Right lobe of liver (tissue), 6 donors: ENCODE measurements at places on chromosomes 11 and 22. TPM values are rescaled to one million over a fixed set of nuclear protein-coding genes. Genes with fewer than 3 reads are reported as not detected.
A peak's percentile ranks its signal among the peaks of the same experiment; 100 is the strongest.

The JHY gene
- total RNA-seq: not detected

The ART1 gene
- not detected for total RNA-seq

The RAB38 gene
- total RNA-seq: 0.87 TPM

DNA sequence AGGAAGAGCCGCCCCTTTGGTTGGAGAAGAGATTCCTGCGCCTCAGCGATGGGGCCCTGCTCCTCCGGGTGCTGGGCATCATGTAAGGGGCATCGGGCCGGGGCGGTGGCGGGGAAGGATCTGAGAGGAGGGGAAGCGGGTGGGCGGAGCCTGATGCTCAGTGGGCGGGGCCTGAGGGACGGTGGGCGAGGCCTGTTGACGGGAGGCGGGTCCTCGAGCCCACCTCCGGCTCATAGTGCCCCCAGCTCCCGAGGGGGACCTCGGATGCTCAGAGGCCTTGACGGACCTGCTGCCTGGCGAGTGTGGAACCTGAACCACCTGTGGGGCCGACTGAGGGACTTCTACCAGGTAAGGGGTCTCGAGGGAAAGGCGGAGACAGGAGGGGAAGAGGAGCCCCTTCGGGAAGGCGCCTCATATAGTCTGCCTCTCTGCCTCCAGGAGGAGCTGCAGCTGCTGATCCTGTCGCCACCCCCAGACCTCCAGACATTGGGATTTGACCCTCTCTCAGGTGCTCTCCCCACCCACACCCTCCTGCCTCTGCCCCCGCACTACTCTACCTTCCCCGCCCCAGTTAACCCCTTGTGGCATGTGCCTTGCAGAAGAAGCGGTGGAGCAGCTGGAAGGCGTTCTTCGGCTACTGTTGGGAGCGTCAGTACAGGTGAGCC, 799 bp downstream of the CCDC88B start:
- peak; percentile 70 for DNase-seq

DNA sequence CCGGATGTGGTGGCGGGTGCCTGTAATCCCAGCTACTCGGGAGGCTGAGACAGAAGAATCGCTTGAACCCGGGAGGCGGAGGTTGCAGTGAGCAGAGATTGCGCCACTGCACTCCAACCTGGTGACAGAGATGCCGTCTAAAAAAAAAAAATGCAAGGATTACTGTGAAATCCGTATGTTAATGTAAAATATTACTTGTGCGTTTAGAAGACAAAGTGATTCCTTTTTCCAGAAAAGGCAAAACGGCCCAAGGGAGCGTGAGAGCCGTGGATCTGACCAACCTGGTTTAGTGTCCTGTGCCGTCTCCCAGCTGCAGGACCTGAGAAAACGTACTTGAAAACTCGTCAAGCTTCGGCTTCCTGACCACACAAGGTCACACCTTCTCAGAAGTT, 905 bp downstream of the HDHD5 start:
- no peak for DNase-seq

DNA sequence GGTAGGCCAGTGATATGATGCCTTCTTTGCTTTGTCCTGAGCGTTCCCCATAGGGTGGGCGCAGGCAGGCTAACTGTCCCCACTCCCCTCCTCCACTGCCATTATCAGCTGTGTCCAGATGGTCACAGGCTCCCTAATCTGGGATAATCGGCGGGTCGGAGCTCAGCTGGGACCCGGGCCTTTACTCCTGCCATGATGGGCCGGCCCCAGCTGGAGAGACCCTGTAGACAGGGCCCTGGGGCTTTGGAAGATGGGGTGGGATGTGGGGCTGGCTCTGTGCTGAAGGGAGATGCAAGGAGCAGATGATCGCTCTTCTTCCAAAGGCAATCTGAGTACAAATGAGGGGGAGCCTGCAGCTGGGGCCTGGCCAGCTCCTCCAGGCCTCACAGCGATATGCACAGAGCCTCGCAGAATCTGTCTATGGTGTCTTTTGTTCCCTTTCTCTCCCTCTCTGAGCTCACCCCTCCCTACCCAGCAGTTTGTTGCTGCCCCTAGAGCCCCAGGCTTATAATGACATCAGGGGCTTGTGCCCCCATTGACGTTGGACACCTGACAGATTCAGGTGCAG, 11.9 kb downstream of the KLHL35 start:
- DNase-seq: no peak

DNA sequence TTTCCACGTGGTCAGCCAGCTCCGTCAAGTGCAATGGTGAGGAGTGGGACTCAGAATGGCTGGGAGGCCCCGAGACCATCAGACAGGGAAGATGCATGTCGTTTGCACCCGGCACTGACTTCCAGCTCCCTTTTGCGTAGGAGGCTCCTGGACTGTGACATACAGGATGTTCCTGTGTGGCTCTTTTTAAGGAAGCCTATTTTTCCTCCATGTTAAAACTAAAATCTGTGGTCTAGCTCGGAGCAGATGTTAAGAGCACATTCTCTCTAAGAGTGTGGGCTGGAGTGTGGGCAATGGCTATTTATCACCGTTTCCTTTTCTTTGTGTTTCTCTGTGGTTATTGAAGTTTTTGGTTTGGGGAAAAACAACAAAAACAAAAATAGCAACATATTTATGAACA, 40.9 kb upstream of the AMPD3 start:
- DNase-seq: no peak

- peak; percentile 5 for DNase-seq
Measured at GRCh38 chr11:70506658-70506970, 108.3 kb downstream of the CTTN start.

- no peak for DNase-seq
Measured at GRCh38 chr11:69773626-69774353, 1.4 kb downstream of the FGF4 start.

- no peak for DNase-seq
Measured at GRCh38 chr22:49186762-49187161, 640.9 kb downstream of the BRD1 start.

DNA sequence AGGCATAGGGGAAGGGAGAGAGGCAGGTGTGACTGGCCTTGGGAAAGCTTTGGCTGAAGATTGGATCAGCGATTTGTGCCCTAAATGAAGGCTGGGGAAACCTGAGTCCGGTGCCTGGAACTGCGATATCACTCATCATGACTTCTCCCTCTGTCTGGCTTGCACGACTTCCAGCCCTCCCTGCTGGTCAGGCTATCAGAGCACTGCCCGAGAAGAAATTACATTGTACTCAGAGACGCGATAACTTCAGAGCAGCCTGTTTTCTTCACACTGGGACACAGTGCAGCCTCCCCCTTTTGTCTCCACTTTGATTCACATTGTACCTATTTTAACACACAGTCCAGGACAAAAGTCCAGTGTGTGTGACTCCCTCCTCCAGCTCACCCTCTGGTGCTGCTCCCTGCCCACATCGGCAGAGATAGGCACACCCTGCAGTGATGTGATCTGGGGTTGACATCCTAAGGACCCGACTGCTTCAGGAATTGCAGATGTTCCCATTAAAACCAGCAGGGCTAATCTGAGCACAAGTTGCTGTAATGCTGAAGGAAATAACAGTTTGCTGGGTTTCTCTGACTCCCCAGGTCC, 62.1 kb upstream of the CADM1 start:
- DNase-seq: no peak

DNA sequence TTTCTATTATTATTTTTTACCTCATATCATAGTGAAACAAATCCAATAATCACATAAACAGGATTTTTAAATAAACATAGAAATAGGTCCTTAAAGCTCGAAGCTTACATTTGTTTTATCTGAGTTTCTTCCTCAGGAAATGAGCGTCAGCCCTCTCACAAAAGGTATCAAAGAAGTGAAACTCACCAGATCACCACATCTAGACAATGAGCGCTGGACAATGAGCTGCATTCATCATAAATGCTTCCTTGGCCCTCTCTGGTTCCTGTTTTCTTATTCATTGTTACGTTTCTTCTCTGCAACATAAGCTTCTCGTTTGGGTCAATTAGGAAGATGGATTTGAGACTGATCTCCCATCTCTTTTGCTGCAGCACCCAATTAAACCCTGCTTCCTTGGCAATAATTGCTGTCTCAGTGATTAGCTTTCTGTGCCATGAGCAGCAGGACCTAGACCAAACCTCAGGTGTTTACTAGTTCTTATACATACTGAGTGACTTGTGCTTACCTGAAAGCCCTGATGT, 649.9 kb upstream of the LUZP2 start:
- DNase-seq: no peak

- peak; percentile 60 for DNase-seq
Measured at GRCh38 chr11:6298605-6299004, 21.7 kb downstream of the CAVIN3 start.

- no peak for DNase-seq
Measured at GRCh38 chr22:17792299-17792698, 18.0 kb upstream of the BID start.
